SIG-M5 (cell line): ENCODE measurements at places on chromosomes 5 and 9.

- DNase-seq, result no peak
Measured at GRCh38 chr5:10839916-10840599, 79.0 kb upstream of the DAP start.

DNA sequence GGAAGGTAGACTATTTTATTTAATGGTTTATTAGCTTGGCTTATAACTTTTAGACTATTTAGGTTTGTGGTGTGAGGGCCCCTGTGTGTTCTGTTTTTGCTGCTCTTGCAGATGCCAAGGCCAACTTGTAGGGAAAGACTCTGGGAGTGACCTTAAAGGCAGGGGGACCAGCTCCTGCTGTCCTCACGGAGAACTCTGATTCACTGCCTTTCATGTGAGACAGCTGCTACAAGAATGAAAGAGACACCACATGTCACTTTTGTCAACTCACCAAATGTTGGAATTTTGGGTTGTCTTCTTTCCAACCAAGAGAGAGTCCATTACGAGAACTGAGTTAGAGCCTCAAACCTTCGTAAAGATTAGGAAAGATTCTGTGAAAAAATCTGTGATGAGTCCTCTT is 258.3 kb upstream of the ADAMTSL1 start:
- no peak for DNase-seq

DNA sequence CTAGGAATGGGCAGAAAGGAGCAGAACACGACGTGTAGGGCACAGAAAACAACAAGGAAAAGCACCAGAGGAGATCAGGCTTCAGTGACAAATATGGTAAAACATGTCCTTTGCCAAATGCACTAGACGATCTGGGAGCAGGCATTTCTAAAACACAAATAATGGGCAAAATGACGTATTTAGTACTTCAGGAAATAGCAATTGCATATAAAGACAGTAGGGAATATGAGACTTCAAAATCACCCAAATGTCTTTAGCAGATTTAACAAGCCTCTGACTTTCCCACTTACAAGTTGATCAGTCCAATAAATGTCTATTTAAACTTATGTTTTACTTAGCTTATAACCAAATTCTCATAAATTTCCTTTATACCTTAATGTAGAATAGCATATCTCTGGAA is 969.6 kb upstream of the C9orf72 start:
- no peak for DNase-seq

- DNase-seq, result peak; percentile 10
Measured at GRCh38 chr5:23208959-23209431, 298.4 kb upstream of the PRDM9 start.

- no peak for DNase-seq
Measured at GRCh38 chr5:165333623-165334022, 1828.2 kb downstream of the MAT2B start.

GRCh38 chr5:162052676-162053075 is 14.9 kb upstream of the GABRG2 start:
- DNase-seq, result no peak

GRCh38 chr5:32193591-32193990 is 19.5 kb upstream of the GOLPH3 start:
- DNase-seq, result peak; percentile 81

GRCh38 chr9:73583576-73583975 is 431.9 kb downstream of the ANXA1 start:
- DNase-seq, result no peak

DNA sequence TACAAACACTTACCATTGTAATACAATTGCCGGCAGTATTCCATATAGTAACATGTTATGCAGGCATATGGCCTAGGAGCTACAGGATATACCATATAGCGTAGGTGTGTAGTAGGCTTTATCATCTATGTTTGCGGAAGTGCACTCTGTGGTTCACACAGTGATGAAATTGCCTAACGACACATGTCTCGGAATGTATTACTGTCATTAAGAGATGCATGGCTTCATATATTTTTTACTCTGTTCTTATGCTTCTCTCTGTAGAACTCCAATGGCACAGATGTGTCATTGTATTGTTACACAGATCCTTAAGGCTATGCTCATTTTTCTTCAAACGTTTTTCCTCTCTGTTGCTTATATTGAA is 19.2 kb upstream of the ANKRD18A start:
- no peak for DNase-seq

DNA sequence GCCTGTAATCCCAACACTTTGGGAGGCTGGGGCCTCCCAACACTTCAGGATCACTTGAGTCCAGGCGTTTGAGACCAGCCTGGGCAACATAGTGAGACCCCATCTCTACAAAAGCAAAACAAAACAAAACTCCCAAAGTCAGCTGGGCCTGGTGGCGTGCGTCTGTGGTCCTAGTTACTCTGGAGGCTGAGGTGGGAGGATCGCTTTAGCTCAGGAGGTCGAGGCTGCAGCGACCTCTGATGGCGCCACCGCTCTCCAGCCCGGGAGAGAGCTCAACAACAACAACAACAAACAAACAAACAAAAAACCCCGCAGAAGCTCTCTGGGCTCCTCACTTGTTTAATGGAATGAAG is 528 bp downstream of the ACOT12 start:
- no peak for DNase-seq

GRCh38 chr9:116149844-116150243 is 3.7 kb upstream of the PAPPA start:
- DNase-seq, result no peak

DNA sequence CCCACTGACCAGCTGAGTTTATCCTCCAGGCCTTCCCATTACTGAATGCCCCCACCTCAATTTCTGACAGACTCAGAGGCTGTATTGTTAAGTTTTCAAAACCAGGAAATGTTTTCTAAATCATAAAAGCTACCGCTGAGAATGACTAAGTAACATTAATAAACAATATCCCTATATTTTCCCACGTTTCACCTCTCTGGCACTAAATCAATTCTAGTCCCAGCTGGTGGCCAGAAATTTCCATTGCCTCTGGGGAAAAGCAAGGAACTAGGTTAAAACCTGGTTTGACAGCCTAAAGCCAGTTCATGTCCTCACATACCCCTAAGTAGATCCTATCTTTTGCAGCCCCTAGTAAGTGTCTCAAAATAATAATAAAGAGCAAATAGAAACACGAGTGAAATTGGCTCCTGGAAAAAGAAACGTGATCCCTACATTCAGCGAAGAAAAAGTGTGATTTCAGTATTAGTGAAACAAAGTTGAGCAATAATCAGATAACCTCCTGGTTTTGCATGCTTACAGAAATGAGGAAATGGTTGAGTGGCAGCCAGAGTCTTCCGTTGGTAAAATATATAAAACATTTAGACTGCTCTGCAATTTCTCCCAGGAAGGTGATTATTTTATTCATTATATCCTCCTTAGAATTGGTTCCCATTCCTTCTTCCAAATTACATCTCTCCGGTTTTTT is 110.9 kb downstream of the ESM1 start:
- no peak for DNase-seq

DNA sequence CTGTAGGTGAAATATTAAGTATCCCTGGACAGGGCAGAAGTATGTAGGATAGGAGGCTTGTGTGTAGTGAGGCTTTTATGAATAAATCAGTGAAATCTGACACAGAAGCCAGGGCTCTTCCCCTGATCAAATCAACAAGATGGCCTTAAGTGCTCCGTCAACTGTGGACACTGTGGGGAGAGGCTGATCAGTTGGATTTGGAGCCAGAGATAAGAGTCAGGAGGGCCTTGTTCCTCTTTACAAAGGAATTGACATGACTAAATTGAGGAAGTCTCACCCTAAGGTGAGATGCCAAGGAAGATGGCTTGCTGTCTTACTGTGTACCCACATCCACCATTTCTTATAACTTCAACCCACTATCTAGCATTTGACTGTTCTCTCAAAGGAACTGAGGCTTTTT is 91.6 kb upstream of the PRRC1 start:
- DNase-seq, result no peak

- no peak for DNase-seq
Measured at GRCh38 chr9:115373710-115374045, 255.7 kb upstream of the TNC start.

GRCh38 chr9:121855476-121855875 is 204.0 kb downstream of the DAB2IP start:
- DNase-seq, result no peak

DNA sequence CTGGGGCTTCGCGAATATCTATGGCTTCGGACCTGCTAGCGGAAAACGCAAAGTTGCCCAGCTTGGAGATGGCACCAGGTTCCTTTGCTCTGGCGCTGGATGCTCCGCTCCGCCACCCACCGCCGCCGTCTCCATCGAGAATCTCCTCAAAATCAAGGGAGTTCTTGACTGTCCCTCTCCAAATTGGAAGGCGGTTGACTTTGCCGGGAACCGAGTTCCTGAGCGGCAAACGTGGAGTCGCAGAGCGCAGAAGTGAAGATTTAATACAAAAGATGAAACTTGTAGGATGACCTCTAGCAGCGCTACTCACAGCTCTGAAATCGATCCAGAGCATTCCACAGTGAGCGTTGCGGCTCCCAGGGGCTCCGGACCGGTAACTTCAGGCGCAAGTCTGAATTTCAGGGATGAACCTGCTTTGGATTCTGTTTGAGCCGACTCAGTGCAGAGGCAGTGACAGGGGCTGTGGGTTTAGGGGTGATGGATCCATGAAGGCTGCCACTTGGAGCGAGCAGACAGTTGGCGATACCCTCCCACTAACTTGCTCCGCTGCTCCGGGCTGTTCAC is 1641.5 kb upstream of the C9orf72 start:
- no peak for DNase-seq

- no peak for DNase-seq
Measured at GRCh38 chr9:119868694-119869093, 499.5 kb upstream of the BRINP1 start.

GRCh38 chr5:57171816-57172465 is 1.9 kb upstream of the GPBP1 start:
- DNase-seq, result no peak

GRCh38 chr5:20570486-20570885 is 582.5 kb upstream of the CDH18 start:
- no peak for DNase-seq

GRCh38 chr9:89716559-89716958 is 111.7 kb downstream of the GADD45G start:
- no peak for DNase-seq
